ENCODE measurements at places on chromosomes 12 and 14.

DNA sequence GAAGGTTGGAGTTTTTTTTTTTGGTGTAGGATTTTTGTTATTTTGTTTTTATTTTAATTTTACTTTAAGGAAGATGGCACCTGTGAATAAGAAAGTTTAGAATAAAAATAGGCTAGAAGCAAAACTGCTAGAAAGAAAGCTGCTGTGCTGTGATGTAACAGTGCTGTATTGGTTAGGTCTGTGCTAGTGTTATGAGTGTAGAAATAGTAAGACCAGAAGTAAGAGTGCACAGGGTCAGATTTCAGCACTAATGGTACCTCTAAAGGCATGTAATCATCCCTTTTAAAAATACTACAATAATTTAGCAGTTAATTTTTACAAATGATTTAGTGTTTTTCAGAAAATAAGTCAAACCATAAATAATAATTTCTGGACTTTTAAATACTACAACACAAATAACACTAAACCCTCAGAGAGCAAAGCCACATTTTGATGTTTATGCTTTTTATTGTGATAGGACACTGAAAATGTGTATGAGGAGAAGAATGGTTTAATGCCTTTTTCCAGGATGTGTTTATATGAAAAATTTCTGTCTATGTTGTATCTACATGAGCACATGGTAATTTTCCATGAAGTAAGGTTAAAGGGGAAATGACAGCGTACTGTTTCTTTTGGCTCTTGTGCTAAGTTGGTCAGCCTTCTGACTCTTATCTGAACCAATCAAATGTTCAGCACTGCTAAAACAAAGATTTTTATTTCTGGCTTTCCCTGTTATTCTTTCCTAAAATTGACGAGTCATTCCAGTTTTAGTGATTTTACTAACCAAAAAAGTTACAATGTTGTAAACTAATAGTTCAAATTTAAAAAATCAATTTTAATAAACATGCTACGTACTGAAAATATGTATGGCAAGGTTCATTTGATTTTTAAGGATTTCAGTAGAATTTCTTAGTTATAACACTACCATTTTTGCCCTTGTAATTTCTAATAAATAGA lies 96.1 kb downstream of the PPHLN1 start:
- no peak for DNase-seq

GRCh38 chr12:80415466-80415865 lies 28.6 kb upstream of the PTPRQ start:
- no peak for DNase-seq

- DNase-seq = no peak
Observed at GRCh38 chr12:95615749-95616148, 64.5 kb upstream of the USP44 start.

GRCh38 chr14:105445290-105445689 lies 25.7 kb downstream of the MTA1 start:
- no peak for DNase-seq

DNA sequence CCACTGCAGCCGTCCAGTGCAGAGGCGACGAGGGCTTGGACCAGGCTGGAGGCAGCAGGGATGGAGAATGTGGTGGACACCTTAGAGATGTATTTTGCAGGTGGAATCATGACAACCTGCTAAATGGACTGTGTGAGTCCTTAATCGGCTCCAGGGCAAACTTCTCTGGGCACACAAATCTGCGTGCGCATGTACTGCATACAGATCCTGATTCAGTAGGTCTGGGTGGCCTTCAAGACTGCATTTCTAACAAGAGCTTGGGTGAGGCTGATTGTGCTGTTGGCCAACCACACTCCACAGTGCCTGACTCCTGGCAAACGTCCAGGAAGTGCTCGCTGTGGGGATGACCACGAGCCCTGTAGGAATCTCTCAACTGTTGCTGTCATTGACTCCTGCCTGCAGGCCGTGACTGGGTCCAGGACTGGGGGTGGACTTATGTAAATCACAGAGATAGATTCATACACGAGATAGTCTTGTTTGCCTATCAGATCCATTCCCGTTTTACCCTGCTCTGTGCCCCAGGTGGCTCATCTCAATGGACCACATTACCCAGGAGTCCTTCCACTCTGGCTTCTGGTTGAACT lies 27.2 kb downstream of the JDP2 start:
- DNase-seq = no peak

GRCh38 chr12:51714666-51715065 lies 123.6 kb downstream of the SCN8A start:
- DNase-seq = no peak

DNA sequence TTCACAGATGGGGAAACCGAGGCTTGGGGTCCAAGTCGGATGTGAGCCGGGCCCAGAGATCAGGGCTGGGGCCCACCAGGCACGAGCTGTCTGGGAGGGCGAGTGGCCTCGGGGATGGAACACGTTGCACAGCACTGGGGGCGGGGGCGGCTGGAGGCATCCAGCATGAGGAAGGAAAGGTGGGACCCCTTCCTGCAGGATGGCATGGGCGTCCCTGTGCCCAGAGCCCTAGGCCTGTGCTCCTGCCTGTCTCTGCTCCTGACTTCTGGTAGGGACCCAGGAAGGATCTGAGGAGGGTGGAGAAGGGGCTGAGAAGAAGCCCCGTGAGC lies 183.4 kb downstream of the KIF26A start:
- DNase-seq = no peak

- no peak for DNase-seq
Observed at GRCh38 chr12:112822056-112822455, 30.5 kb downstream of the RPH3A start.

- no peak for DNase-seq
Observed at GRCh38 chr12:46744283-46744682, 81.5 kb downstream of the SLC38A4 start.

DNA sequence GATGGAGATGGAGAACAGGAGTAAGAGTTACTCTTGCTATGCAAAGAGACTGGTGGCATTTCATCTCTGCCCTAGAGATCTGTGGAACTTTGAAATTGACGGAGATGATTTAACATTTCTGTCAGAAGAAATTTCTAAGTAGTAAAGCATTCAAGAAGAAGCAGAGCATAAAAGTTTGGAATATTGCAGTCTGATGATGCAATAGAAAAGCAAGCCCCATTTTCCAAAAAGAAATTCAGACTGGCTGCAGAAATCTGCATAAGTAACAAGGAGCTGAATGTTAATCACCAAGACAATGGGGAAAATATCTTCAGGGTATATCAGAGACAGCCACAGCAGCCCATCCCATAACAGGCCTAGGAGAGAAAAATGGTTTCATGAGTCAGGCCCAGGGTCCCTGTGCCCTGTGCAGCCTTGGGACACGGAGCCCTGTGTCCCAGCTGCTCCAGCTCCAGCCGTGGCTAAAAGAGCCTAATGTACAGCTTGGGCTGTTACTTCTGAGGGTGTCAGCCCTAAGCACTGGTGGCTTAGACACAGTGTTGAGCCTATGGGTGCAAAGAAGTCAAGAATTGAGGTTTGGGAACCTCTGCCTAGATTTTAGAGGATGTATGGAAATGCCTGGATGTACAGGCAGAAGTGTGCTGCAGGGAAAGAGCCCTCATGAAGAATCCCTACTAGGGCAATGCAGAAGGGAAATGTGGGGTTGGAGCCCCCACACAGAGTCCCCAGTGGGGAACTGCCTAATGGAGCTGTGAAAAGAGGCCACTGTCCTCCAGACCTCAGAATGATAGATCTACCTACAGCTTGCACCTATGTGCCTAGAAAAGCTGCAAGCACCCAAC lies 616.6 kb downstream of the SLC16A7 start:
- DNase-seq = no peak

DNA sequence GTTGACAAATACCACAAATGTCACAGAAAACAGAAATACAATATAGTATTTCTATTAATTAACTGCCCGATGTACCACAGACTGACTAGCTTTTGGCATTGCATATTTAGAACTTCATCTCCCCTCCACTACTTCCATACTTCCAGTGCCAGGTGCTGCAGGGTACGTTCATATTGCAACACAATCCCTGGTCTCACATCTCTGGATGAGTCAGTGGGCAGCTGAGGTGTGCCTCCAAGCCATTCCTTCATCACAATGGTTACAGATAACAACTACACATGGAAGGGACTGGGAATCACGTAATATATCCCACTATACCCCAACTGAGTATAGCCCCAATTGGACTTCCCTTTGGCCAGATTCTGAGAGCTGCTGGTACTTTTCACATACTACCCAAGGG lies 31.1 kb downstream of the CCDC198 start:
- DNase-seq = no peak

DNA sequence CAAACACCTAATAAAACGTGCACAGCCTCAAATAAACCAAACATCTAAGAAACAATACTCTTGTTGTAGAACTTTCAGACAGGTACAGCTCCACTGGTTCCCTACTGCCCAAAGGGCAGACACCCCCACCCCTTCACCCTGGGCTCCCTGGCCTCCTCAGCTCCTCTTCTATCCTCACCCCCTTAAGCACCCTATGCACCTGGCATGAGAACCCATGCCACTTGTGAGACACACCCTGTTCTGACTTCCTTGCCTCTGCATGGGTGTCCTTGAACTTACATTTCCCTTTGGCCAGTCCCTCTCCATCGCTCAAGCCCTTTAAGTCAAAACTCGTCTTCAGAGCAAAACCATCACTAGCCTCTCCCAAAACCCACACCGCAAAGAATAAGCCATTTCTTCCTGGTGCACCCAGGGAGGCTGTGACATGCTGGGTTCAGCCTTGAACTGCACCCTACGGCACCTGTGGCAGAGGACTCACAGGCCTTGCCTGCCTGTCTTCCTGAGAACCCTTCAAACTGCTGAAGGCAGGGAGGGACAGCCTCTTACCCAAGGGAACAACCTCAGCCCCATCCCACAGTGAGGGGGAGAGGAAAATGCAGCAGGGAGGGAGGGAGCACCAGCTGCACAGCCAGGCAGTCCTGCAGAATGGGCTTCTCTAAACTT lies 12.6 kb upstream of the ACTR6 start:
- no peak for DNase-seq

GRCh38 chr12:48419116-48419935 lies 53.0 kb upstream of the ANP32D start:
- no peak for DNase-seq

DNA sequence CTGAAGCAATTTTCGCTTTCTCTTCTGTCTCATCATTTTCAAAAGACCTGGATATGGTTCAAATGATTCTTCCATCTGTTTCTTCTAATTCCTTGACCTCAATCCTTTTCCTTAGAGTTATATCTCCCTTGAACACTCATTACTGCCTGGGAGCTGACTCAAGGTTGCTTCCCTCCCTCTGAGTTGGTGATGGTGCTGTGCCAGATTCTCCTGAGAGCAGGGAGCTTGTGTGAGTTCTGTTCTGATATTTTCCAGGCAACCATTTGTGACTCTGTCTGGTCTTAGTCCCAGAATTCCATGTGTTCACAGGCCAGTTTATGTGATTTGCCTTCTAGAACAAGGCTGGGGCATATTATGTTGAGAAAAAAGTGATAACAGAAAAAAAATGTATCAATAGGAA lies 505.1 kb upstream of the SYT1 start:
- no peak for DNase-seq

DNA sequence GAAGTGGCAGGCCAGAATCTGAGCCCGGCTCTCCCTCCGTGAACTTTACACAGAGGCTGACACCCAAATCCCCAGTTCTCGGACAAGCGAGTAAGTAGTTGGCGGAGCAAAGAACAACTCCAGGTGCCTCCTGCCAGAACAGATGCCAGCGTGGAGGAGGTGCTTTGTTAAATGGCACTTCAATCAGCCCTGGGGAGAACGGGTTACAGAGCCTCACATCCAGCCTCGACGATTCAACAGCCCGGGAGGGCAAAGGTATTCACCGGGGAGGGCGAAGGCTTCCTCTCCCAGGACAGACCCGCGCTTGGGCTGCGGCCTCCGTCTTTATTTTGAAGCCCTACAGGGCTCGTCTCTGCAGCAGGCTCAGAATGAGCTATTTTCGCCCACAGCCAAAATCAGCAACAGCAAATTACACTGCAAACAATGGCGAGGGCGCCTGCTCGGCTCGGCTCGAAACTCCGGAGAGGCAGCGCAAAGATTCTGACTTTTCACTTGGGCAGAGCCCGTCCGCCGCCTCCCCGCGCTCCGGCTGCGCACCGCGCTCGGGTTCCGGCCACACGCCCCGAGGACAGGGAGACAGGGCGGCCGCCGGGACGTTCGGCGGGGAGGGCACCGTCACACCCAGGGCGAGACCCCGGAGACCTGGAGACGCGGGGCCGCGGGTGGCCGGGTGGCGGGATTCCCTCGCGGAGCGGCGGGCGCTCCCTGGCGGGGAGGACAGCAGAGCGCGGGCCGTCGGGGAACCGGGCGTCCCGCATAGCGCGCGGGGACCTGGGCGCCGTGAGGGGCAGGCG lies 811 bp downstream of the TMCC3 start:
- peak; percentile 51 for DNase-seq

DNA sequence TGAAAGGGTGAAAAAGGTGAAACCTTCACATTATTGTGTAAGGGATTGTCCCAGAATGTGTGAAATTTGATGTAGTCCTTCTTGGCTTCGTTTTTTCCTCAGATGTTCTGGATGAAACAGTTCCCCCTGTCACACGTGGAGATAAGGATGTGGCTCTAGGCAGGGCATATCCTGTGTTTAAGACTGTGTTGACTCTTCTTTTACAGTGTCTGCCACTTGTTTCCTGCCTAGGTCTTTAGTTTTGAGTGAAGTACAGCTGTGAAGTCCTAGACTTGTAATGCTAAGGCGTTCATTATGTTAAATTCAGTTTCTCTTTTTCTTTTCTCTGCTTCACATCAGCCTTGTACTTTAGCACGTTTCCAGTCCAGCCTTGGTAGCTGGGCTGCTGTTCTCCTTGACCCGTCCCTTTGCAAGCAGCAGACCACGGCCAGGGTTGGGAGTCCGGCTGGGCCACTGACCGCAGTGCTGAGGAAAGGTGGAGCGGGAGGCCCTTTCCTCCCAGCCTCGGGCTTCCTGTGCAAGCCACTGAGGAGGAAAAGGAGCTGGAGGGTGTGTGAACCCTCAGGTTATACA lies 59.1 kb downstream of the RASSF3 start:
- DNase-seq = peak; percentile 55

GRCh38 chr12:126362493-126362892 lies 1297.3 kb downstream of the AACS start:
- no peak for DNase-seq

DNA sequence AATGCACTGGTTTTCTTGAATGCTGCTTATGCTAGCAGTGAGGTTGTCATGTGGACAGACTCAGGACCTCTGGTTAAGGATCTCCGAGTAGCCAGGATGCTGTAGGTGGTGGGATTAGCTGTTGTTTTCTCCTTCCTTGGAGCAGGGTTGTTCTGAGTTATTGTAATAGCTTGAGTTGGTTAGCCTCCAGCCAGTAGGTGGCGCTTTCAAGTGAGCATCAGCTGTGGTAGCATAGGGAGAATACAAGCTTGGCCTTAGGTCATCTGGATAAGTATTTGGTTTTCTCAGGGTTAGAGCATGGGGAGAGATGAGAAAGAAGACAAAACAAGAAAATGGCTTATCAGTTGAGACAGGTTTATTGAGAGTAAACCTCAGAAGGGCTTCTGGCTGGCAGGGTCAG lies 299.7 kb upstream of the FBXO33 start:
- peak; percentile 13 for DNase-seq

- DNase-seq = no peak
Observed at GRCh38 chr12:104888481-104888880, 69.6 kb downstream of the SLC41A2 start.

GRCh38 chr14:101072531-101072930 lies 169.0 kb upstream of the RTL1 start:
- no peak for DNase-seq

All from RPMI8226 (cell line).